ENCODE measurements at places on chromosomes 7 and 10.

DNA sequence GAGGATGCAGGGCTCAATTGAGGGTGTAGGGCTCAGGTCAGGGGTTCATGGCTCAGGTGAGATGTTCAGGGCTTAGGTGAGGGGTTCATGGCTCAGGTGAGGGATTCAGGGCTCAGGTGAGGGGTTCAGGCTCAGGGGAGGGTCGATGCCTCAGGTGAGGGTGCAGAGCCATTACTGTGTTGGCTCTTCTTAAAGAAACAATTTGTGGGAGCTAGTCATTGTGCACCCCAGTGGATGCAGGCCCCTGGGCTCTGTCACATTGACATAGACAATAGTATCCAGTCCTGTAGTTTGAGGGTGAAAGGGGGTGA is 86.7 kb downstream of the ADCY1 start:
- DNase-seq, result no peak

DNA sequence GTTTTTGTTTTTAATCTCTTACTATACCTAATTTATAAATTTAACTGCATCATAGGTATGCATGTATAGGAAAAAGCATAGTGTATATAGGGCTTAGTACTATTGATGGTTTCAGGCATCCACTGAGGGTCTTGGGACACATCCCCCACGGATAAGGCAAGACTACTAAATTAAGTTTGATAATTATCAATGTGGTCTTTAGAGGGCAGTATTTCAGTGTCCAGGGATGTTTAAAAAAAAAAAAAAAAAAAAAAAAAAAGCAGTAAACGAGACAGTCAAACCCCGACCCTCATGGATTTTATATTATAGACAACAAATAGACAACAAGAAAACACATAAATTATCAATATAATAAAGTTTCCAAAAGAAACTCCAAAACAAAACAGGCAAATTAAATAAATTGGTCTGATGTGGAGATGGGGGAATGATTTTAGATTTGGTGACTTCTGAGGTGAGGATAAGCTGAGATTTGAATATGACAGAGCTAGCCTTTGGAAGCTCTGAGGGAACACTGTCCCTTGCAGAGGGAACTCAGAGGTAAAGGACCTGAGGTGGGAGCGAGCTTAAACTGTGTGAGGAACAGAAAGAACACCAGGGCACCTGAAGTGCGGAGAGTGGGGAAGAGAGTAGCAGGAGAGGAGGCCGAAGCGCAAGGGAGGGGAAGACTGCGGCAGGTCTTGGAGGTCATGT is 14.8 kb downstream of the ACSM6 start:
- DNase-seq, result no peak

DNA sequence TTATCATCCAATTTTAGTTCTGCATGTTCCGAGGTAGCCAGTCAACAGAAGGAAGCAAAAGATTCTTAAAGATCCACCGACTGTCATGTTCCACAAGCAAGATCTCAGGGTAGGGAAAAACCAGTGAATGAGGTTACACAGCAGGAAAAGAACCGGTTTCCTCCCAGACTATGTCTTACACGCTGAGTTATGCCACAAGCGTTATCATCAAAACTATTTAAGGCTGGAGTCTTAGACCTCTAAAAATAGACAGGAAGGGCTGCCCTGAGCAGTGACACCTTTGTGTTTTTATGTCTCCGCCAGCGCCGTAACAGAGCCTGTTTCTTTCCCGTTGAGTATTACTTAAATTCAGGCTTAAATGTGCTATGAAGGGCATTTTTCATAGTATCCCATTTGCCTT is 48.3 kb downstream of the PROSER2 start:
- no peak for DNase-seq

DNA sequence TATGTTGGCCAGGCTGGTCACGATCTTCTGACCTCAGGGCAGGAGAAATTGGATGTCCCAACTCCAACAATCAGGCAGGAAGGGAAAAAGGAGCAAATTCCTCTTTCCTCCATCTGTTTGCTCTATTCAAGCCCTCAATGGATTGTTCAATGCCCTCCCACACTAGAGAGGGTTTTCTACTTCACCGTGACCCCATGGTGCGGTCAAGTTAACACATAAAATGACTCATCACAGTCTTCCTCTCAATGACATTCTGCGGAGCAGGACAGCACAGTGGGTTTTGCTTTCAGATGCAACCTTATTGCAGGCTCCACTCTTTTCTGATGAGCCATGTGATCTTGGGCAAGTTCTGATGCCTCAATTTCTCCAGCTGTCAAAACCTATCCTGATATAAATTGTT is 364.9 kb downstream of the ANKRD30A start:
- no peak for DNase-seq

GRCh38 chr7:64849250-64849923 is 53.7 kb upstream of the ZNF273 start:
- no peak for DNase-seq

DNA sequence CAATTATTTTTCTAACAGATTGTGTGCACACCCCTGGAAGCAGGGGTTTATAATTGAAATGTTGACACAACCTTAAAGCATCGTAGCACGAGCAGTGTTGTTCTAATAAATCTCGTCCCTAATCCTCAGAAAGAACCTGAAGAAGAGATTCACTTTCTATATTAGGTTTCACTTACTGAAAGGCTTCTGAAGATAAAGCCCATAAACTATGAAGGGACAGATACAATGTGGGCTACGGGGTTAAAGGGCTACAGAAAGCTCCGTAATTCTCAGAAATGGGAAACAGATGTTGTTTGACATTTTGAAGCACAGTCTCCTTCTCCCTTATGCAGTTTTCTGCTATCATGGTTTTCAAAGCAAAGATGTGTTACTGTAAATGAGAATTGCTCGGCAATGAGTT is 479.6 kb downstream of the GATA3 start:
- DNase-seq, result no peak

DNA sequence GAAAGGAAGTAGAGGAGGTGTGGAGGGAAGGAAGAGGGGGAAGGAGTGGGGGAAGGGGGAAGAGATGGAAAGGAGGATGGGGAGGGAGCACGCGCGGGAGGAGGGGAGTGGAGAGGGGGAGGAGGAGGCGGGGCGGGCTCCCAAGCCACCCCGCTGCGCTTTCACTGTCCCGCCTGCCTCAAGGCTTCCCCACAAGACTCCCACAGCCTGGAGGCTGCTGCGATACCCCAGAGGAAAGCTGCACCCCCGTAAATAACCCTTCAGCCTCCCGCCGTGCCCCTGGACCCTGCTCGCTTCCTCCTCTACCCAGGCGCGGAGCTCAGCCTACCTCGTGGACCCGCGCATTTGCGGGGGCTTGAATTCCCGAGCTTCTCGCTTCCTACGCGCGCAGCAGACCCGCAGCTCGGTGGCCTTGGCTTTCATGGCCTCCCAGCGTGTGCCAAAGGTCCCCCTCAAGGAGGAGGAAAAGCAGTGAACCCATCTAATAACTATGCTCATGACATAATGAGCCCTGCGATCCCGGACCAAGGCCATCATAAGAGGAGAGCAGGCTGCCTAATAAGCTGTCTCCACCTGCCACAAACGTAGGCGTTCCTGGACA is at the start of gene C10orf67:
TSS of gene C10orf67 (minus strand) at position 557 of the 601 bp plus-strand sequence. CDS start at position 534, 23 bp downstream.
- DNase-seq, result no peak
